ENCODE measurements at places on chromosomes 2 and 18.
A peak's percentile ranks its signal among the peaks of the same experiment; 100 is the strongest.

- DNase-seq, result no peak
These were observed 462.1 kb upstream of the ID2 start for GRCh38 chr2:8219631-8220355.

GRCh38 chr18:25334588-25334987 is 17.4 kb downstream of the ZNF521 start:
- no peak for DNase-seq

DNA sequence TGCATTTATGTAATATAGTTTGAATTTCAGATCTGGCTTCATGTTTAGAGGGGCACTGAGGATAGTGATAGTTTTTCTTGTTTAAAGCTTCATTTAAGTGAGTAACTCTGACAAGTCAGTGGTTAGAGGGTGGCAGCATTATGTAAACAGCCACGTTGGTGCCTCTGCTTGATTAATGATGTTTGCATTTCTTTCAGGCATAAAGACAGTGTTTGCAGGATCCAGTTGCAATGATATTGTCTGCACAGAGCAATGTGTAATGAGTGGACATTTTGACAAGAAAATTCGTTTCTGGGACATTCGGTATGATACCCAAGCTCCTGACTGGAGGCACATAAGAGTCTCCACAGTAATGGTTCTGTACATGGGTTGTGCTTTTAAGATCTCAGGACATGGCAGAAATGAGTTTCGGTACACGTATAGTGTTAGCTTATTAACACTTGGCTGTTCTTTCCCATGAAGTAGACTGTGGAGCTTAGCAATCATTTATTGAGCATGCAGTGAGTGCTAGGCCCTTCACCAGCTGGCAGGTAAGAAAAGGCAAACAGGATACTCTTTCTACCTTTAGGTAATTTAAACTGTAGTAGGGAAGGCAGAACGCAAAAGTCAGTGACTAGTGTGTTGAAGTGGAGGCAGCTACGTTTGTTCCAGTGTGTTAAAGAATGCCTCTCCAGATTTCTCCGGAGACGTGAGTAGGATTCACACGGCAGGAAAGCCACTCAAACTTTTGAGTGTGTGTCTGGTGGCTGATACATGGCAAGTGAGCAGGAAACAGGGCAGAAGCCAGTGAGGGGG is 17.4 kb upstream of the SAG start:
- no peak for DNase-seq

GRCh38 chr2:178804791-178805190 is 2.4 kb downstream of the TTN start:
- DNase-seq, result no peak

GRCh38 chr18:58590839-58591238 is 38.1 kb downstream of the ALPK2 start:
- no peak for DNase-seq

GRCh38 chr2:2599441-2599840 is 268.4 kb upstream of the MYT1L start:
- DNase-seq, result no peak

GRCh38 chr2:53695575-53695974 is 72.0 kb upstream of the CHAC2 start:
- DNase-seq, result no peak

- no peak for DNase-seq
These were observed 46.9 kb downstream of the ODC1 start for GRCh38 chr2:10400978-10401951.

- no peak for DNase-seq
These were observed 38.9 kb upstream of the KLF11 start for GRCh38 chr2:10004401-10004800.

GRCh38 chr2:237566401-237567235 is at the start of gene PRLH:
PRLH (plus strand) TSS chr2:237566574; CDS start chr2:237566574, 0 bp downstream.
- DNase-seq, result no peak

DNA sequence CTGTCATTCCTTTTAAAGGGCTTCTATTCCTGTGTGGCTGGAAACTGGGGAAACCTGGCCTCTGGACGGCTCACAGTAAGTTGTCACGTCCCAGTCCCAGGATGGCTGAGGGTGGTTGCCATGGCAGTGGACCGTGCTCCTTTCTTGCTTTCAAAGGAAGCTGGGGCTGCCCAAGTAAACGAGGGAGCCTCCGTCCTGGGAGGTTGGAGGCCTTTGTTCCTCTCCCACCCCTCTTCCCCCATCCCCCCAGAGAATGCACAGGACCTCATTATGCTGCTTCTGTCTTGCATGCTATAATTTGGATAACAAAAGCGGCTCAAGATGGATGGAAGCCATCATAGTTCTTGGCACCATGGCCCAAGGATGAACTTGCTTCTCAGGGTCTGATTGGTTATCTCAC is 325.5 kb upstream of the HS6ST1 start:
- no peak for DNase-seq

- DNase-seq, result no peak
These were observed 28.9 kb upstream of the ARMC9 start for GRCh38 chr2:231169488-231169887.

DNA sequence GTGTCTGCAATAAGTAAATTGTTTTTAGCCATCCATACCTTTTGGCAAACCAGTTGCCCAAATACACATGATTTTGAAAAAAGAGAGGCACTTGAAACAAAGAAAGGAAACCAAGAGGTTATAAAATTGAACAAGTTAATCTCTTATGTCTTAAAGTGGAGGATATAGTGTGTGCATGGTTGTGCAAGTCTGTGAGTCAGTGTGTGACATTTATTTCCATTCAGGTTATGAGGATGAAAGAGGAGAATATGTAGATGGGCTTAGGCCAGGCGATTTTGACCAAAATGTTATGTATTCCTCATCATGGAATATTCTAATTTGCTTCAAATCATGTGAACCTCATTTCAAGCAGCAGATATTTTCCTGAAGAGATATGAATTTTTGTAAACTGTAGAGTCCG is 123.3 kb downstream of the SETBP1 start:
- DNase-seq, result no peak

DNA sequence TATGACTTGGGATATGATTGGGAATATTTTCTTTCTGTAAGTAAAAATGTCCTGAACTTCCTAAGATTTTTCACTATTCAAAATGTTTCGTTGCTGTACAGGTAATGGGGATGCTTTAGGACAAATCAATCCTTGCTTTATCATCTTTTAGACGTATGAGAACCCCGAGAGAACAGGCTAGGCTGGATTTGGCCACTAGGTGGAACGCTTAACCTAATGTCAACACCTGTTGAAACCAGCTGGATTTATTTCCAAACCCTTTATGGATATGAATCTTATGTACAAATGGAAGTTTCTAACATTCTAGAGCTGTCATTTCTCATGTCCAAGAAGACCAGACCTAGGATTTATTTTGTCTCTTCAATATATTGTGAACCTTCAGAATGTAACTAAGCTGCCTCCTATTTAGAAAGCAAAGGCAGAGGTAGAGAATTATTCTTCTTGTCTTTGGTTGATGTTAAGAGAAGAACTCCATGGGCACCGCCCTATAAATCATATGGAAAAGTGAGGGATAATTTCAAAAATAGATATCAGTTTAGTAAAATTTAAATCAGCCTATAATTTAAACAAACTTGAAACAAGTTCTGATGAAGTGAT is 96.7 kb downstream of the PMAIP1 start:
- DNase-seq, result peak; percentile 1
